Stimulated activated CD4-positive, alpha-beta T cell treated with anti-CD3 and anti-CD28 coated beads, Interleukin-12 subunit alpha, Interleukin-12 subunit beta, amount 100 ng/mL, for 48 hours (primary cell): ENCODE measurements at places on chromosomes 16 and 17.

DNA sequence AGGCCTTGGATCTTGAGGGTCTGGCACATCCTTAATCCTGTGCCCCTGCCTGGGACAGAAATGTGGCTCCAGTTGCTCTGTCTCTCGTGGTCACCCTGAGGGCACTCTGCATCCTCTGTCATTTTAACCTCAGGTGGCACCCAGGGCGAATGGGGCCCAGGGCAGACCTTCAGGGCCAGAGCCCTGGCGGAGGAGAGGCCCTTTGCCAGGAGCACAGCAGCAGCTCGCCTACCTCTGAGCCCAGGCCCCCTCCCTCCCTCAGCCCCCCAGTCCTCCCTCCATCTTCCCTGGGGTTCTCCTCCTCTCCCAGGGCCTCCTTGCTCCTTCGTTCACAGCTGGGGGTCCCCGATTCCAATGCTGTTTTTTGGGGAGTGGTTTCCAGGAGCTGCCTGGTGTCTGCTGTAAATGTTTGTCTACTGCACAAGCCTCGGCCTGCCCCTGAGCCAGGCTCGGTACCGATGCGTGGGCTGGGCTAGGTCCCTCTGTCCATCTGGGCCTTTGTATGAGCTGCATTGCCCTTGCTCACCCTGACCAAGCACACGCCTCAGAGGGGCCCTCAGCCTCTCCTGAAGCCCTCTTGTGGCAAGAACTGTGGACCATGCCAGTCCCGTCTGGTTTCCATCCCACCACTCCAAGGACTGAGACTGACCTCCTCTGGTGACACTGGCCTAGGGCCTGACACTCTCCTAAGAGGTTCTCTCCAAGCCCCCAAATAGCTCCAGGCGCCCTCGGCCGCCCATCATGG, 4.0 kb upstream of the ADGRG3 start:
- no peak for DNase-seq

- no peak for DNase-seq
Measured at GRCh38 chr16:23121024-23121423, 28.2 kb downstream of the USP31 start.

- no peak for DNase-seq
Measured at GRCh38 chr17:27318228-27318627, 24.3 kb downstream of the WSB1 start.

GRCh38 chr17:18967916-18968315, 16.0 kb downstream of the SLC5A10 start:
- DNase-seq, result no peak

DNA sequence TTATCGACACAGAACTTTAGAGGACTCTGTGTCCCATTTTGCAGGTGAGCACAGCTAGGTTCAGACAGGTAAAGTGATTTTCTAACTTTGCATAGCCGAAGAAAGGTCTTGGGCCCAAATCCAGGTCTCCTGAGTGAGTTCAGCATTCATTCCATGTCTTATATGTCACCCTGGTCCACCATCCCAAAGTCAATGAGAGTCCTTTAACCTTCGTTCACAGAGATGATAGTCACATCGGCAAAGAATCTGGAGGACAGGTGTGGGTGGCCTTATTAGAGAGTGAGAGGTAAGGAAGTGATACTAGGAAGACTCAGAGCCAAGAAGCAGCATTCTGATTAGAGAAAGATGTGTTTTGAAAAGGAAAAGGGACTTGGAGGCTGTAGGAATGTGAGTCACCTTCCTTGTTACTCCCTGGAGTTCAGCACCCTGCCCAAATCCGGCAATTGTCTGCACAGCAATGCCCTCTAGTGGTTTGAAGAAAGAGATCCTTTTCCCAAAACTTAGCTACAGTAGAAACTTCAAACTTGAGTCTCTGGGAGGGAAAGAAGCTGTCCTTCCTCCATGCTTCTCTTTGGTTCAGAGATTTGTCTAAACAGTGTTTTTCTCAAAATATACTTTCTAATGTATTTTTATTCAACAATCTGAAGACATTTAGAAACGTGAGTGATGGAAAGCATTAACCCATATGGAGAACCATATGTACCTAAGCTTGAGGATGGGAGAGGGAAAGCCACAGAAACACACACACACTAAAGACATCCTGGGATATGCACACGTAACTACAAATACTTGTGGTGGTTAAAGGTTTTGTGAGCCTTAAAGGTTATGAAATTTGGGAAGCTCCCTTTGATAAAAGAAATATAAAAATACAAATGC, 96.4 kb upstream of the SHISA6 start:
- no peak for DNase-seq

- DNase-seq, result peak; percentile 27
Measured at GRCh38 chr17:56833057-56833808, 487 bp downstream of the C17orf67 start.

DNA sequence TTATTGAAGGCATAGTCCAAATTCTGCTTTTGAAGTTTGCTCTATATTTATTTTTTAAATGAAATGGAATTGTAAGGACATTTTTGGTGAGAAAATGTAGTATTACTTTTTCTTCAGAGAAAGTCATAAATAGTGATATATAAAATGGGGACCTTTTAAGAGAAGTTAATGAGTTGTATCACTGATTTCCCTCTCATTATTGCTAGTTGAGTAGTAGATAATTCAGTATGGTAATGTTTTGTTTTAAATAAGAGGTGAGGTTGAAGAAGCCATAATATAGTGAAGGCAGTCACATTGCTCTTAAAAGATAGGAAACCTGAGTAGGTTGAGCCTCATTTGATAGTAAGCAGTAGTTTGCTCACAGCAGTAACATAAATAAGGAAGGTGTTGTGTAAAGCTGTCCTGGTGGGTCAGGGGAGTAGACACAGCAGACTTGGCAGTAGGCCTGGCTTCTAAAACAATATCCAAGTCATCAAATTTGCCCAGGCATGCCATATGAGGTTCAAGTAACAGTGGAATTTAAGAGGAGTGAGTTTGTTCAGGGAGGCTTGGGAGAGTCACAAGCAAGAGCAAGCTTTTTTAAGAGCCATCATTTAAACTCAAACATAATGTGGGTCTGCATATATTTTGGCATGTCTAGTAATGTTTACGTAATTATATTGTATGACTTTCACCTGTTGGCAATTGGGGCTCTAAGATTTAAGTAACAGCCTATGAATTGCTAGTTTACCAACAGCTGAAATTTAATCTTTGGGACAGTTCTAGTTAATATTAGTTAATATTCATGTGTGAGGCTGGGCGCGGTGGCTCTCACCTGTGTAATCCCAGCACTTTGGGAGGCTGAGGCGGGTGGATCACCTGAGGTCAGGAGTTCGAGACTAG, 6.5 kb downstream of the NFATC3 start:
- DNase-seq, result no peak

GRCh38 chr17:8117980-8118768, at the start of gene ALOXE3:
ALOXE3 (minus strand) TSS chr17:8118514; CDS start chr17:8117990, 524 bp downstream.
- DNase-seq, result no peak

DNA sequence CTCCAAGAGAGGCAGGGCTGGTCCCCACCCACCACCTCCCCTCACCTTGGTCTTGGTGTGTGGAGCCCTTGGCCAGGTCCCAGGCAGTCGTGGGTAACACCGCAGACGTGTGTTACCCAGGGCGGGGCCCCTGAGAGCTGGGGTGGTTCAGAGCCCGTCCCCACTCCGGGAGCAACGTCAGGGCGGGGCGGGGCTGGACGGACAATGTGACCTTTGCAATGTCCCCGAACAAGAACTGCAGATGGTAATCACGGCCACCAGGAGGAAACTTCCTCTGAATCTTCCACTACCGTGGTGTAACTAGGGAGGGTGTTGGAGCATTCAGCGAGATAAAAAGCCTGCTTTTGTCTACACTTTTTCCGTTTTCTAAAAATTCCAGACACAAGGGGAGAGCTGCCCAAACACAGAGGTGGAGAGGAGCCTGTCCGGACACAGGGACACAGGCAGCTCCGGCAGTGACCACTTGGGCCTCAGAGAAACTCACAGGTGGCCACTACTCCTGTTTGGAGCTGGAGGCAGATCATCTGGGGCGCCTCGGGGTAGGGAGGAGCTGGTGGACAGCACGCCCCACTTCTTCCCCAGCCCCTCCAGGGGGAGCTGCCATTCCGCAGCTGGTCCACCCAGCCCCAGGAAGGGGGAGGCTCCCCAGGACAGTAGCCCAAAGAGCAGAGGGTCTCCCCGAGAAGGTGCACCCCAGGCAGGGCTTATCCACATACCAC, 14.2 kb upstream of the SLC38A10 start:
- no peak for DNase-seq

- DNase-seq, result no peak
Measured at GRCh38 chr17:65154770-65155589, 17.8 kb downstream of the RGS9 start.

DNA sequence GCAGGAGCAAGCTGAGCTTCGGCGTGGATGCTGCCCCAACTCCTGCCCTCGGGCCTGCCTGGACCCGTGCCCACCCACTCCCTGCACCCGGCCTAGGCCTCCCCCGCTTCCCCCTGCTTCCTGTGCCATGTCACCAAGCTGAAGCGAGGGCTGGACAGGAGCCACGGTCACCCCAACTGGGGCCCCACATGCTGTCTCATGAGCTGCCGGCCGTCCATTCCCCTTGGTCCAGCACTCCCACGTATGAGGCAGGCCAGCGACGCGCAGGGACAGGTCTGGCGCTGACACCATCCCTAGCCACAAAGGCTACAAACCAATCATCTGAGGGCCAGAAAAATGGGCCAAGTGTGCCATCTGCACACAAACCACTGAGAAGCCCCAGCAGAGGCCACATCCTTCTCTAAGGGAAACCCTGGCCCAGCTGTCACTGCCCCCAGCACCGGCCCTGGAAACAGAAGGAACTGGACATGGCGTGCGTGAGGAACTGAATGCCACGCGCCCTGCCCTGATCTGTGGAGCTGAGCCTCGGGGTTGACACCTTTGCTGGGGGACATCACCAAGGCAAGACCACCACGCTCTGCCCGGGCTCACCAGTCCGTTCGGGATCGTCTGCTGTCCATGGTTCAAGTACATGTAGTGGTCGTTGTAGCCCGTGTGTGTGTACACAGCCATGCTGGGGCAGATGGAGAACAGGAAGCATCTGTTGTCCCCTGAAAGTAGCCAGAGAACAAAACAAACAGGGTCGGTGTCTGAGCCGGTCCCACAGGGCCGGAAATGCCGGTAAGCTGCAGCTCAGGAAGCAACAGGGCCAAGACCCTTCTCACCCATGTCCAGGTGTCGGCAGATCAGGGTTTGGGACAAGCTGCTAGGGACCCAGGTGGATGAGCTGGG, 22.2 kb downstream of the MEAK7 start:
- DNase-seq, result no peak

DNA sequence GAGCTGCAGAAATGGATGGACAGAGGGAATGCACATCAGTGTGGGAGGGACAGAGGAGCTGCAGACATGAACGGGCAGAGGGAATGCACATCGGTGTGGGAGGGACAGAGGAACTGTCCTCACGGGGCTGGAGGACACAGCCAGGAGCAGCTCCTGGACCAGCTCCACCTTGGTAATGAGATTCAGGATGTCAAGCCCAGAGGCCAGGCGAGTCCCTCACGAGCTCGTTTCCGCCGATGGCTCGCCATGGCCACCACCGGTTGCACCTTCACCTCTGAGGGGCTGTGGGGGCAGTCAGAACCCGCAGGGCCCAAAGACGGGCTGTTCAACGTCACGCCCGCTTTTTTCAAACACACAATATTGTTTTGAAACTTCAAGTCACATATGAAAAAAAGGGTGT, 56.2 kb downstream of the RPH3AL start:
- no peak for DNase-seq

- DNase-seq, result no peak
Measured at GRCh38 chr17:73396431-73397277, 84.9 kb upstream of the CDC42EP4 start.

GRCh38 chr17:34920676-34921075, 40.6 kb downstream of the CCT6B start:
- no peak for DNase-seq

- no peak for DNase-seq
Measured at GRCh38 chr16:84291226-84291625, 3.5 kb upstream of the WFDC1 start.

- DNase-seq, result no peak
Measured at GRCh38 chr17:44258811-44259351, 9.1 kb downstream of the SLC4A1 start.

- DNase-seq, result no peak
Measured at GRCh38 chr17:33811984-33812577, 443.0 kb upstream of the CCL2 start.

DNA sequence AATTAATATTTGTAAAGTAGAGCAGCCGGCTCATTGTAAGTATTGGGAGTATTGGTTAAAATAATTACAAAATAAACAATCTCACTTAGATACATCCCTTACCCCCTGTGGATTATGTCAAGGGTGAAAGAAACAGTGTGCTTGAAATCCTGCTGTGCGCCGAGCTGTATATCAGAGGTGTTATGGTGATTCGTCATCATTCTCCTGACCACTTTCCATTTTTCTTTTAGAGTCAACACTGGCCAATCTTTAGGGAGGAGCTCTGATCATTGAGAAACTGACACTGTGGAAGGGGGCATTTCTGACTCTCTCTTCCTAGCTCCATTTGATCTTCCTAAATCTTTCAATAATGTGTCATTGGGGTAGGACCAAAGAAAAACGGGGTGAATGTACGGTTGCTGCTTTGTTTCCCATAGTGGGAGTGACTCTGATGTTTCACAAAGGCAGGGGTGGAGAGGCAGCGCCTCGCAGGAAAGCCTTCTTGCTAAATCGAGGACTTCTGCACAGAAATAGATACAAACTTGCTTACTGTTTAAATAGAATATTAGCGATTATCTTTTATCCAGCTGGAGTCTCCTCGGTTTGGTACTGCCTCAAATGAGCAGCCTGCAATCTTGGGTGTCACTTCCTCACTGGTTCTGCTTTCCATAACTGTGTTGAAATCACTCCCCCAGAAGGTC, 123.4 kb downstream of the PRKCB start:
- DNase-seq, result no peak

- no peak for DNase-seq
Measured at GRCh38 chr16:85796152-85796551, 3.2 kb downstream of the EMC8 start.

DNA sequence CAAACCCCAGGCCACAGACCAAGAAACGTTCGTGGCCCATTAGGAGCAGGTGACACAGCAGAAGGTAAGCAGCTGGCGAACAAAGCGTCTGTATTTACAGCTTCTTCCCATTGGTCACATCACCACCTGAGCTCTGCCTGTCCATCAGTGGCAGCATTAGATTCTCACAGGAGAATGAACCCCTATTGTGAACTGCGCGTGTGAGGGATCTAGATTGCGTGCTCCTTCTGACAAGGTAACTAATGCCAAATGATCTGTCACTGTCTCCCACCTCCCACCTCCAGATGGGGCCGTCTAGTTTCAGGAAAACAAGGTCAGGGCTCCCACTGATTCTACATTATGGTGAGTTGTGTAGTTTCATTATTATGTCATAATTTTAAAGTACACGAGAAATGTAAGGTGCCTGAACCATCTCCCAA, 186.3 kb downstream of the CPPED1 start:
- DNase-seq, result peak; percentile 26

DNA sequence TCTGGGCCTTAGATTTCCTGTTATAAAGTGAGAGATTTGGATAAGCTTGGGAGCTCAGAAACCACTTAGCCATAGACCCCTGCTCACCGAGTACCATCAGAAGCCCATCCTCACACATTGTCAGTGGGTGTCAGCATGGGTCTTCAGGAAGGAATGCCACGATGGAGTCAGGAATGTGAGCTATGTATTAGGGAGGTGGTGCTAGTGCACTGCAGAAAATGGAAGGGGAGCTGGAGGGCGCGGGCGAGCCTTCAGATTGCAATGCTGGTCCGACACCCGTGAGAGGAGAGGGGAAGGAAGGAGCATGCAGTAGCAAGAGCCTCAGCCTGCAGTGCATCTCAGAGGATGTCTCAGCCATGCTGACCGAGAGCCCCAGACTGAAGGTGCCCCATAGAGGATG, 294.5 kb downstream of the FOXL1 start:
- DNase-seq, result no peak
